ENCODE measurements at places on chromosomes 12 and 14. TPM values are rescaled to one million over a fixed set of nuclear protein-coding genes. Genes with fewer than 3 reads are reported as not detected.

CLEC6A gene
- 2.0 TPM for total RNA-seq

PRB4 gene
- total RNA-seq: not detected

IFNG-AS1 gene
- not detected for total RNA-seq

SERPINA1 gene
- total RNA-seq: 1,017 TPM

NOS1 gene
- total RNA-seq: 4.9 TPM

KLRB1 gene
- total RNA-seq: 3.3 TPM

ANKRD13A gene
- total RNA-seq: 54.0 TPM

GPRC5D gene
- not detected for total RNA-seq

SIX1 gene
- total RNA-seq: 0.14 TPM

KIF5A gene
- total RNA-seq: 0.14 TPM

FRMD6 gene
- total RNA-seq: 13.2 TPM

TCTN1 gene
- 30.4 TPM for total RNA-seq

LTBP2 gene
- total RNA-seq: 117 TPM

FGF6 gene
- total RNA-seq: not detected

TAS2R30 gene
- 2.9 TPM for total RNA-seq

KLRK1 gene
- 8.1 TPM for total RNA-seq

PPP1R1A gene
- not detected for total RNA-seq

DLK1 gene
- not detected for total RNA-seq

CLEC4D gene
- 1.1 TPM for total RNA-seq

ZNF385A gene
- total RNA-seq: 26.6 TPM

IKZF4 gene
- 10.5 TPM for total RNA-seq

CCDC196 gene
- not detected for total RNA-seq

PZP gene
- 0.67 TPM for total RNA-seq

COX8C gene
- total RNA-seq: not detected

SLC10A1 gene
- total RNA-seq: not detected

DHRS2 gene
- total RNA-seq: 0.61 TPM

DEPDC4 gene
- total RNA-seq: 0.61 TPM
